ENCODE measurements at places on chromosomes 4 and X. TPM values are rescaled to one million over a fixed set of nuclear protein-coding genes. Genes with fewer than 3 reads are reported as not detected.

TMEM144 gene
- total RNA-seq = 1.0 TPM

DNA sequence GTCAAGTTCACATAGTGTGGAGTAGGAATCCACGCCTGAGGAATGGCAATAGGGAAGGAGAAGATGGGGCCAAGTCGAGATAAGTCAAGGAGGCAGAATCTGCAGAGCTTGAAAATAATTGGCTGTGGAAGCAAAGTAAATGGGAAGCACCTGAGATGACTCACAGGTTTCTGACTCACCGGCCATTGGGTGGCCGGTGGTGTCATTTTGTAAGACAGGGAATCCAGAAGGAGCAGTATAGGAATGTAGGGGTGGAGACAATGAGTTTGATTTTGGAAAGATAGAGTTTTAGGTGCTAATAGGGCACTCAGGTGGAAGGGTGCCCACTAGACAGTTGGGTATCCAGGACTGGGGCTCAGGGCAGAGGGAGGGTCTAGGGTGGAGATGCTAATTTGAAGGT is 201.0 kb upstream of the MAMLD1 start:
- H3K4me3 ChIP-seq = no peak overlapping the region
- H3K4me1 ChIP-seq = no peaks in the 10 kb centered on the region
- no peaks in the 10 kb centered on the region for H3K36me3 ChIP-seq
- DNase-seq = no peak
- no peak overlapping the region for H3K27ac ChIP-seq
- H3K27me3 ChIP-seq = no peaks in the 10 kb centered on the region

DNA sequence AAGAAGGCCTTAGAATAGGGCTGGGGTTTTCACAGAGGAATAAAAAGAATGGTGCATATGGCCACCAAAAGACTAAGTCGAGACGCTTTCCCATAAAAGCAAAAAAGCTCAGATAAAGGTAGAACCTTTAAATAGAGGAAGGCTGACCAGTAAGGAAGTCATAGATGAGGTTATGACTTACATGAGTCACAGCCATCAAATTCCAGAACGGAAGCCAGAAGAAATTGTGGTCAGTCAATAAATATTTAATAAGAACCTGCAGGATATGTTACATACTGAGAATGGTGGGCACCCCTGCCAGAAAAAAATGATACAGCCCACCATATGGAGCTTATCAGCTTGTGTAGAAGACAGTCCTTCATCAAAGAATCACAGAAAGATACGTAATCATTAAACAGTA is 120.1 kb downstream of the MANBA start:
- H3K27ac ChIP-seq = no peak overlapping the region
- H3K36me3 ChIP-seq = peaks cover 24% of the 10 kb centered on the region
- no peaks in the 10 kb centered on the region for H3K27me3 ChIP-seq
- H3K4me1 ChIP-seq = no peaks in the 10 kb centered on the region
- H3K4me3 ChIP-seq = no peak overlapping the region

GRCh38 chrX:134371133-134371532 is 88.8 kb upstream of the HPRT1 start:
- peaks cover 3% of the 10 kb centered on the region for H3K4me1 ChIP-seq
- no peak overlapping the region for H3K27ac ChIP-seq
- no peaks in the 10 kb centered on the region for H3K36me3 ChIP-seq
- no peaks in the 10 kb centered on the region for H3K27me3 ChIP-seq
- no peak for DNase-seq

- DNase-seq = no peak
- no peaks in the 10 kb centered on the region for H3K36me3 ChIP-seq
- H3K27me3 ChIP-seq = no peaks in the 10 kb centered on the region
- peaks cover 16% of the 10 kb centered on the region for H3K4me1 ChIP-seq
Measured at GRCh38 chr4:23903859-23904438, 14.1 kb upstream of the PPARGC1A start.

DNA sequence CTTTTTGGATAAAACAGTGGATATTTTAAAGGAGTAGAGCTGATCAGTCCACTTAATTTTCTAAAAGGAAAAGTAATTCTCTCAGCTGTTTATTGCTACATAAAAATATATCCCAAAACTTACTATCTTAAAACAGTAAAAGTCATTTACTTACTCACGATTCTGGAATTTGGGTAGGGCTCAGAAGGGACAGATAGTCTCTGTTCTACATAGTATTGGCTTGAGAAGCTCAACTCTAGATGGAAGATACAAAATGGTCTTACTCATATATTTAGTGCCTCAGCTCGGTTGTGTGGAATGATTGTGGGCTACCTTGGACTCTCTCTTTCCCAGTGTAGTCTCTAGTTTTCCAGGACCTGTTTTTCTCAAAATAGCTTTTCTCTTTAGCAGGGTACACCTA is 691.5 kb upstream of the POU3F4 start:
- no peak for DNase-seq
- H3K36me3 ChIP-seq = no peaks in the 10 kb centered on the region

- no peaks in the 10 kb centered on the region for H3K27me3 ChIP-seq
- DNase-seq = no peak
- H3K27ac ChIP-seq = peak overlapping the region; percentile 88
- no peaks in the 10 kb centered on the region for H3K36me3 ChIP-seq
Measured at GRCh38 chrX:120464411-120464810, 4.7 kb downstream of the LAMP2 start.

GRCh38 chrX:151713849-151714248 is 2.0 kb upstream of the FATE1 start:
- H3K4me1 ChIP-seq = no peaks in the 10 kb centered on the region
- no peak overlapping the region for H3K27ac ChIP-seq
- H3K4me3 ChIP-seq = no peak overlapping the region

RASSF6 gene
- total RNA-seq = not detected

- DNase-seq = no peak
- H3K27ac ChIP-seq = no peak overlapping the region
- H3K4me1 ChIP-seq = no peaks in the 10 kb centered on the region
- H3K4me3 ChIP-seq = no peak overlapping the region
- no peaks in the 10 kb centered on the region for H3K27me3 ChIP-seq
Measured at GRCh38 chr4:59540311-59540710, 1659.8 kb upstream of the ADGRL3 start.

- peak; percentile 75 for DNase-seq
- H3K27me3 ChIP-seq = no peaks in the 10 kb centered on the region
- H3K4me3 ChIP-seq = no peak overlapping the region
Measured at GRCh38 chr4:185513489-185514181, 21.7 kb downstream of the PDLIM3 start.

DNA sequence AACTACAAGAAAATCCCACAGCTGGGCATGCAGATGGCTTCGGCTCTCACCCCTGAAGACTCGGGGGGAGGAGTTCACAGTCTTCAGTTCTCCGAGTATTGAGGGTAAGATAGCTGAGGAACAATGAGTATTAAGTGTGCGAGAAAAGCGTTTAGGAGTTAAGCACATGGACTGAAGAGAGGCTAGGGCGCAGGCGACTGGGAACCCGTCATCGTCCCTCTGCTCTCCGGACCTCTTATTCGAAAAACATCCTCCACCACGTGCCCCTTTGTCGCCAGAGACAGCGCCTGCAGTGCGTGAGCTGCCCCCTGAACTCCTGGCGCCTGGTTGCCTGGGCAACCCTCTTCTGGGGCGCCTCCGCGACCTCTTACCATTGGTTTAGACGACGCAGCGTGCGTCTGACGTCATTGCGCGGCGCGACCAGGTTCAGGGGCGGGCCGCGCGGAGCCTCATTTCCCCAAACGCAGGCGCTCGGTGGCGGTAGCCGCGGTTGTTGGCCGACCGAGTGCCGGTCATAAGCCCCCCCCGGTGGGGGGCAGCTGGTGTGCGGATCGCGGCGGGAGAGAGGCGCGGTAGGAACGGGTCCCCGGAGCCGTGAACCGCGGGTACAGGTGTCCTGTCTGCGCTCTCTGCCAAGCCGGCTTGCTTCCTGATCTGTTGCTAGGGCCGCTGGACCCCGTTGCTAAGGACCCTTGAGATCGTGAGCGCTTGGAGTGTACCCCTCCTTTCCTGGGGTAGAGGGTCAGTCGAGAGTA is at the start of gene PACRGL:
PACRGL (plus strand) TSS at position 452 of the 755 bp plus-strand sequence. CDS start 4,024 bp downstream, outside the sequence.
- peak within 1 kb of the TSS; percentile 88 for H3K4me3 ChIP-seq
- H3K27ac ChIP-seq = peak within 1 kb of the TSS; percentile 82
- DNase-seq = peak; percentile 96
- H3K4me1 ChIP-seq = peaks cover 22% of the 10 kb centered on the region
- H3K36me3 ChIP-seq = peaks cover 3% of the 10 kb centered on the region

OTUD5 gene
- 28.3 TPM for total RNA-seq

FGF5 gene
- 0.24 TPM for total RNA-seq

DNA sequence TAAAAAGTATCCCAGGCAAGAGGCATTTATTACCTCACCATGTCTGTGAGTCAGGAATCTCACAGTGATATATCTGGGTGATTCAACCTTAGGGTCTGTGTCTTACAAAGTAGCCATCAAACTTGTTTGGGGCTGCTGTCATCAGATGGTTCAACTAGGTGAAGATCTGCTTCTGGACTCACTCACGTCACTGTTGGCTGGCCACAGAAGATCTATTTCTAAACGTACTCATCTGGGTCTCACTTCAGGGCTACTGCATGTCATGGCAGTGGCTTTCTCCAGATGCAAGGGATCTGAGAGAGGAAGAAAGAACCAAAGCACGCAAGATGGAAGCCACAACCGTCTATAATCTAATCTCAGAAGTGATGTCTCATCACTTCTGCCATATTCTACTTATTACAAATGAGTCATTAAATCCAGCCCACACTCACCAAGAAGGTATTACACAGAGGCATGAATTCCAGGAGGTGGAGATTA is 267.8 kb upstream of the ANKRD50 start:
- H3K27me3 ChIP-seq = no peaks in the 10 kb centered on the region
- no peaks in the 10 kb centered on the region for H3K4me1 ChIP-seq
- DNase-seq = no peak
- H3K36me3 ChIP-seq = no peaks in the 10 kb centered on the region

DNA sequence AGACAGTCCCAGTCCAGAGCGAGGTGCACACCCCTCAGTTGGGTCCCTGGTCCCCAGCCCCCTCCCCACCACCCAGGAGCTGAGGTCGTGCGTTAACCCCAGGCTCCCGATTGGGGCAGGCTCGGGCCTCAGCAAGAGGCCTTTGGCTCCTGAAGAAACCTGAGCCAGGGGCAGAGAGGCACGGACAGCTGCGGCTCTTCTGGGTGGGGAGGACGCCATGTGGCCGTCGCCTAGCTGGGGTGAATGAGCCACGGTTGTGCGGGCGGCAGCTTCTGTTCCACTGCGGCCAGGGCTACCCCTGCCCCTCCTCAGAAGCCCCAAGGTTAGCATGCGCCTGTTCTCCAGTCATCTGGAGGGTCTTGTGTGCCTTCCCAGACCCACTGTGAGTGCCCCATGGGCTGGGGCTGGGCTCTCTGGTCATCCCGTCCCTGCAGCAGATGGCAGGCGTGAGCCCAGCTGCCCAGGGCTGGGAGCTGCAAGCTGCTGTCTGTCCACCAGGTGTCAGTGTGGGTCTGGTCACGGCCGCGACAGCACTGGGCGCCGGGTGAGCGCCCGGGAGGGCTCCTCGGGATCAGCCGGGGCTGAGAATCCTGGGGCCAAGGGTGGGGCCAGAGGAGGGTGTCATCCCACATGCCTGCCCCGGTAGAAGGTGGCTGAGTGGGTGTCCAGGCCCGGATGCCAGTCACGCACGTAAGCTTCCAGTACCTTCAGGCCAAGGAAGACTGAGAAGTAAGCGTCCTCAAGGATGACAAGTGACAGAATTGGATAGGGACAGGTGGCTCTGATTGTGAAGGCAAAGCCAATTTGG is 21.9 kb downstream of the ATP2B3 start:
- peaks cover 23% of the 10 kb centered on the region for H3K27me3 ChIP-seq
- no peaks in the 10 kb centered on the region for H3K36me3 ChIP-seq
- no peak overlapping the region for H3K27ac ChIP-seq
- no peaks in the 10 kb centered on the region for H3K4me1 ChIP-seq
- peak; percentile 87 for DNase-seq
- H3K4me3 ChIP-seq = no peak overlapping the region

DNA sequence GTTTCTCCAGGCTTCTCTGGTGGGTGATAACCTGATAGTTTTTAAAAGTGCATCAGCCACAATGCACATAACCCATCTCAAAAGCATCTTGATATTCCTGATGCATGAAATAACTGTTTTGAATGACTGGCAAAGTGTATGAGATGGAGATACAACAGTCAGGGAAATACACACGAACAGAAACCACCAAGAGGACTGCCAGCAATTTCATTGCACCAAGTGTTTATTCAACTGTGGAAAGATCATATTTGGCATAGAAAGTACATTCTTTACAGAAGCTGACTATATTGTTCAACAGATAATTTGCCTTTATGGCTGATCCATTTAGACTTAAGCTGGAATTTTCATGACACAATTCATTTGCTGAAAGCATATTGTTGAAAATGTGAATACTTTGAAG is 139.5 kb downstream of the SLIT2 start:
- H3K36me3 ChIP-seq = no peaks in the 10 kb centered on the region
- DNase-seq = no peak
- H3K4me3 ChIP-seq = no peak overlapping the region

GRCh38 chrX:127276326-127276725 is 456.8 kb downstream of the PRR32 start:
- H3K4me3 ChIP-seq = no peak overlapping the region
- no peaks in the 10 kb centered on the region for H3K27me3 ChIP-seq
- no peaks in the 10 kb centered on the region for H3K4me1 ChIP-seq
- no peaks in the 10 kb centered on the region for H3K36me3 ChIP-seq

ANK2 gene
- total RNA-seq = 85.5 TPM

TEX13A gene
- not detected for total RNA-seq

DNA sequence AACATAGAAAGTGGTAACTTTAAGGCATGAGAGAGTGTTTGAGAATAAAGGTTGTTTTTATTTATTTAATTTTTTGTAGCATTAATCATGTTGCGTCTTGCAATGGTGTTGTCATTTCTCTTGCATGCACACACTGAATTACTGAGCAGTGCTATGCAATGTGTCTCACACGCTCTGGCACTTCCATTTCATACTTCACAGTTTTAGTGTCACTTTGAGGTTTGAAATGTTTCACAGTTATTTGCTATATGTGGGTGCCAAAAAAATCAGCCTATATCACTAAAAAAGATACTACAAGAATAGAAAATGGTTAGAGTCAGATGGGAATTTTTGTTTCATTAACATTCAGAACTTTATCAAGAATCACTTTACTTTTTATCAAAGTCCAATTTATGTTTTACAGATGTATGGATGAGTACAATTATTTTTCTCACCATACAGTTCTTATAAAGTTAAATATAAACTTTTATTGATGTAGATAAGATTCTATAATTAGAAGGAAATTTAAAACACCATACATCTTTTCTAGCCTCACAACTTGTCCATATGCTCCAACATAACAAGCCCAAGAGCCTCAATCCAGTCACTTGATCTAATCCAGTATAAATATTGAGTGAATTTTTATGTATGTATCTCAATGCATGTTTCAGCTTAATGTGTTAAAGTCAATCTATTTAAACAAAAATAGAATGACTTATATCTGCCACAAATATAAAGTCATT is 114.0 kb downstream of the IQCM start:
- H3K27me3 ChIP-seq = no peaks in the 10 kb centered on the region
- H3K4me3 ChIP-seq = no peak overlapping the region
- H3K27ac ChIP-seq = no peak overlapping the region
- DNase-seq = no peak
- H3K36me3 ChIP-seq = no peaks in the 10 kb centered on the region

GRCh38 chr4:12724510-12724909 is 759.6 kb downstream of the RAB28 start:
- H3K36me3 ChIP-seq = no peaks in the 10 kb centered on the region
- DNase-seq = no peak
- H3K4me1 ChIP-seq = no peaks in the 10 kb centered on the region
